ENCODE measurements at places on chromosomes 1 and 21.

DNA sequence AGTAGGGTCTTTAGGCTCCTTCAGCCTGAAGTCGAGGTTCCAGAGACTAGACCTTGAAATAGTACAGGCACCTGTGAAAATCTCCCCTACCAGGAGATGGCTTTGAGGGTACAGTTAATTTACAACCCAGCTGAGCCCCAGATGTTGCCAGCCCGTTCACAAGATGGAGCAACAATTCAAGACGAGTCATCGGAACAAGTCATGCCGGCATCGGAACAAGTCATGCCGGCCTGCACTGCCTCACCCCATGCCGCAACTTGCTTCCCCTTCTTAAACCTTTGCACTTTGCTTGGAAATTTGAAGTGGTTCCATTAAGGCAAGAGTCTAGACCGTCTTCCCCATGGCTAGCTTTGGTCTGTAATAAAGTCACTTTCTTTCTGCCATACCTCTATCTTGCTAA is 16.0 kb downstream of the HHAT start:
- no peak for DNase-seq

- DNase-seq: peak; percentile 54
Observed at GRCh38 chr1:240190881-240191401, 99.3 kb downstream of the FMN2 start.

GRCh38 chr1:234660536-234661316 is 50.7 kb upstream of the IRF2BP2 start:
- no peak for DNase-seq

DNA sequence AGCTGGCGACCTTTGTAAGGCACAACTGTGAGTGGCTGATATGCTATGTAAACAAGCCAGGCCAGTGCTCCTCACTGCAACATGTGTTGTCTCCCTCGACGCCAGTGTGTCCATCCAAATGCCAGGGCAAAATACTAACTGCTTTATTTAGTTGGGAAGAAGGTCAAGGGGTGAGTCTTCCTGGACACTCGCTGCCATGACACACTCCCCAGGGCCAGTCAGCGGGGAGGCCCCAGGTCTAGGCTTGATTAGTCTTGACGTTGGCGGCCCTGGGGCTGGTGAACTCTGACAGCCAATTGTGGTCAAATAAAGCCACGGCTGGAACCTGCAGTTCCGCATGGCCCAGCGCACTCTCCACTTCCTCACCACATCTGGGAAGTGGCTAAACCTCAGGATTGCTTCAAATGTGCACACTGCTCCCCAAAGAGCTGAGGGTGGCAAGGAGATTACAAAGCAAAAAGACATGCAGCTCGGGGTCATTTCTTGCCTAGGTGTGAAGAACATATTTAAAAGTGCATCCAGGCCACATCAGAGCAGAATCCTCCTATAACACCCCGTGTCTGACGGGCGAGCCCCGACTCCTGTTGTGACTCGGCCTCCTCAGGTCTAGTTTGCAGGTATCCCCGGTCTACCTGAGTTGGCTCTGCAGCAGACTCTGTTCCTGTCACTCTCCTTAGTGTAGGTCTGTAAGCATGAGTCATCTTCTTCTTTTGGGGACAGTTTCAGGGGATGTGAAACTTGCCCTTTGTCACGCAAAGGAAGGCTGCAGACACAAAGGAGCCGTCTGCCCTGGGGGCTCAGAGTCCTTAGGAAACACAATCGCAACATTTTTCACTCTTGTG is 183.5 kb downstream of the RUNX1 start:
- DNase-seq: peak; percentile 89

- no peak for DNase-seq
Observed at GRCh38 chr1:210201681-210202080, 30.9 kb upstream of the SERTAD4 start.

DNA sequence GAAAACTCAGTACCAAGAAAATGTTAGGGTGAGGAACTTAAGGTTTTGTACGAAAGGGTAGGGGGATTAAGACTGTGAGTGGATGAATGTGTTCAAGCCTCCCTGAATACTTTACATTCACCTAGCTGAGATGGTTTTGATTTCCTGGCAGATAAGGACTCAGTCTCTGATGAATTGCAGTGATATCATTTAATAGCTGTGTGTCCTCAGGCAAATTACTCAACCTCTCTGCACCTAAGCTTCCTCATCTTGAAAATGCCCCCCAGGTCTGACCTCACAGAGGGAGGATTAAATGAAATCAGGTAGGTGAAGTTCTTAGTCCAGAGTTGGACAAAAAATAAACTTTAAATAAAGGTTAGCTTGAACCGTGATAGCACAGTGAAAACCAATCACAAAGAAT is 48.4 kb downstream of the CAMK2N1 start:
- no peak for DNase-seq
